NCI-H774 (cell line): ENCODE measurements at places on chromosomes 2 and 18.
A peak's percentile ranks its signal among the peaks of the same experiment; 100 is the strongest.

GRCh38 chr2:206562375-206562774 lies 79.9 kb upstream of the FAM237A start:
- DNase-seq, result no peak

- no peak for DNase-seq
Observed at GRCh38 chr2:99680946-99681345, 191.1 kb upstream of the REV1 start.

DNA sequence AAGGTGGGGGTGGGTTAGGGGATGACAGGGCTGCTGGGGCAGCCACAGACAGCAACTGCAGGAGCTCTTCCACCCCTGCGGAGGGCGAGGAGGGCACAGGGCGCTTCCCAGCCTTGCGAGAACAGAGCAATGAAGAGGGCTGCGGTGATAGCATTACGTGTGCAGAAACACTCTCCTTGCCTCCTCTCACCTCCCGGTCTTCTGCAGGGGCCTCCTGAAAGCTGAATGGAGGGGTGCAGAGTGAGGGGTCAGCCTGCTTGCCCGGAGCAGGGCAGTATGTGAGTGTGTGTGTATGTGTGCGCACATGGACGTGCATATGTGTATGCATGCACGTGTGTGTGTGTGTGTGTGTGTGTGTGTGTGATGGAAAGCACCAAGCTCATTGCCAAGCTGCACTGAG lies 29.5 kb upstream of the IL1R2 start:
- DNase-seq, result no peak

GRCh38 chr2:88693911-88694414 lies 2.5 kb downstream of the RPIA start:
- no peak for DNase-seq

GRCh38 chr2:127860130-127860529 lies 2.2 kb upstream of the POLR2D start:
- no peak for DNase-seq

DNA sequence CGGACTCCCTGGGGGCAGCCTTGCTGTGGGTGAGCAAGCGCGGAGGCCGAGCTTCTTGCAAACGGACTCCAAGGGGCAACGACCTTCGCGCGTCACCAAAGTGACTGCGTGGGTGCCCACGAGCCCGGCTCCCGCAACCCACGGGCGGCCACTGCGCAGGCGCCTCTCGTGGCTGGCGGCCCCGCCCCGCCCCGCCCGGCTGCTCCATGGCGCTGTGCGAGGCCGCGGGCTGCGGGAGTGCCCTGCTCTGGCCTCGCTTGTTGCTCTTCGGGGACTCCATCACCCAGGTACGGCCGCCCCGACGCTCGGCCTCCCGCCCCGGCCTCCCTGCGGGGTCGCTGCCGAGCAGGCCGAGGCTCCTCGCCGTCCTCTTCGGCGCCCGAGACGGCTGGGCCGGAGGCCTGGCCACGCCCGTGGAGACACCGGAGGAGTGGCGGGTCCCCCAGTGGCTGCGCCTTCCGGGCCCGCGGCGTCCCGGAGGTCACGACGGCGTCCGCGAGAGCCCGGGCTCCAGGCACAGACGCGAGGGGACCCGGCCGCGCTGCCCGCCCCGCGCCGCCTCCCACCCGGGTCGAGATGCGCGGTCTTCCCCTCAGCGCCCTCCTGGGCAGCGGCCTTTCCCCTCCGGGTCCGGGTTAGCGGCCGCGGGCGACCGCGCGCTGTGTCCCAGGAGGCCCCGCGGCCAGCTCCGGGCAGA lies at the start of gene IAH1:
Gene IAH1, plus strand, starts transcription at position 191 of the 697 bp plus-strand sequence. Its CDS starts 16 bp downstream, at position 207.
- DNase-seq, result peak; percentile 19

DNA sequence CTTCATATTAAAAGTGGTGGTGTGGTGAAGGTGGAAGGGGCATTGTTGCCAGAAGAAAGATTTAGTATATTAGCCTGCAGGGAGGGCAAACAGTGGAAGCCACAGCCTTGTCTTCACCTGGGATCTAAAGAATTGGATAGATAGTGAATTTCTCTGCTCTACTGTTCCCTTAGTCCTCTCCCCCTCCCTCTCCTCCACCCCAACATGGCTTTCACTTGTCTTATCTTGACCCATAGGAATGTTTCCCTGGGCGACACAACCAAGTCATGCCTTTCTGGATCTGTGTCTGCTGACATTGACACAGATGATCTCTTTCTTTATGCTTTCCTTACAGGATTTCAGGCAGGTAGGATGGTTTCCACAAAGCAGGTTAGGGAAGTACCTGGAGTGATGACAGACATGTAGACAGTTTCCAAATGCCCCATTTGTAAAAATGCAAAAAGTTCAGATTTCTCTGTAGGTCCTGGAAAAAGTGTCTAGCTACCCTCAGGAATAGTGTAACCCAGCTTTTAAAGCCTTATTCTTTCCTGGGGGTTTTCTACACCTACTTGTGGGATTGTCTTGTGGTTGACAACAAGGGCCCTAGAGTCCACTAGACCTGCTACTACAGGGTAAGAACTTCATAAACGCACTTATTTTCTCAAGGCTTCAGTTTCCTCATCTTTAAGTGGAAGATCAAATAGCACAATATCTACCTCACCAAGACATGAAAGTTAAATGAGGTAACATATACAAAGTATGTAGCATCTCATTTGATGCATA lies 184.2 kb upstream of the SP5 start:
- DNase-seq, result no peak

- no peak for DNase-seq
Observed at GRCh38 chr2:152466041-152466440, 131.1 kb downstream of the FMNL2 start.

- DNase-seq, result no peak
Observed at GRCh38 chr18:35979112-35979511, 6.6 kb downstream of the RMP24 start.

GRCh38 chr2:71895320-71896161 lies 252.1 kb downstream of the CYP26B1 start:
- DNase-seq, result no peak

GRCh38 chr2:239252801-239253200 lies 148.0 kb downstream of the HDAC4 start:
- DNase-seq, result no peak

DNA sequence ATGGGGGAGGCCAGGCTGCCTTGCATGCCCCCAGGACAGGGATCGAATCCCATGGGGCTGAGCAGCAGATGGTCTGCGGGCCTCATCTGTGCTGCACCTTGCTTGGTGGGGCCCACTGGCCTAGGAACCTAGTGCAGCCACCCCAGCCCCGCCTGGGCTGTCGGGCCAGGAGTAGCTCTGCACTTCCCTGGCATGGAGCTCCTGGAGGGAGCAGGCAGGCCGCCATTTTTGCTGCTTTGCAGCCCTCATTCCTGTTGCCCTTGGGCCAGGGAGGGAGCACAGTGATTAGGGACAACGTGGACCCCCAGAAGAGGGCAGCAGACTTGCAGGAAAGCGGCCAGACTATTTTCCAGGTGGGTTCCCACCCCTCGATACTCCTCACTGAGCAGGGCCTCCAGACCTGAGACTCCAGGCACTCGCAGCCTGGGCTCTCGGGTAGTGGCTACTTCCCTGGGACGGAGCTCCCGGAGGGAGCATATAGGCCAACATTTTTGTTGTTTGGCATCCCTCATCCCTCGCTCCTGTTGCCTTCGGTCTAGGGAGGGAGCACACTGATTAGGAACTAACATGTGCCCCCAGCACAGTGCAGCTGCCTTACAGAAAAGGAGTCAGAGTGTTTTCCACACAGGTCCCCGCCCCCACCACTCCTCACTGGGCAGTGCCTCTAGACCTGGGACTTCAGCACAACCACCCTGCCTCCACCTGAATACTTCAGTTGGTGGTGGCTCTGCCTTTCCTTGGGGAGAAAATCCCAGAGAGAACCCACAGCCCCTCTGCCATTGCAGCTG lies 99.5 kb downstream of the MAIP1 start:
- no peak for DNase-seq

- no peak for DNase-seq
Observed at GRCh38 chr2:116676776-116677175, 1137.7 kb upstream of the DDX18 start.

DNA sequence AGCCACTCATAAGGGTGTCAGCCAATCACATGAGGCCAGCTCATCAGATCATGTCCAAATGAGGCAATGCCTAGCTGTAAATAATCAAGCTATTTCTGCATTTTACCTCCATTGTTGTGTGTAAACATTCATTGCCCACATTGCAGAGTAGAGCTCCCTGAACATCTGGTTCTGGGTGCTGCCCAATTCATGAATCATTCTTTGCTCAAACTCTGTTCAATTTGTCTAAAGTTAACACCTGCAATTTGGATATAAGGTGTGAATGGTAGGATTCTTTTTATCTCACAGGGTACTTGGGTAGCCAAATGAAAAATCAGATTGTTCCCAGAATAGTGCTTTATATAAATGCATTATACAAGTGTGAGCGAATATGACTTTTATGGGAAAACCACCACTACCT lies 345.5 kb upstream of the NT5C1B start:
- DNase-seq, result no peak

DNA sequence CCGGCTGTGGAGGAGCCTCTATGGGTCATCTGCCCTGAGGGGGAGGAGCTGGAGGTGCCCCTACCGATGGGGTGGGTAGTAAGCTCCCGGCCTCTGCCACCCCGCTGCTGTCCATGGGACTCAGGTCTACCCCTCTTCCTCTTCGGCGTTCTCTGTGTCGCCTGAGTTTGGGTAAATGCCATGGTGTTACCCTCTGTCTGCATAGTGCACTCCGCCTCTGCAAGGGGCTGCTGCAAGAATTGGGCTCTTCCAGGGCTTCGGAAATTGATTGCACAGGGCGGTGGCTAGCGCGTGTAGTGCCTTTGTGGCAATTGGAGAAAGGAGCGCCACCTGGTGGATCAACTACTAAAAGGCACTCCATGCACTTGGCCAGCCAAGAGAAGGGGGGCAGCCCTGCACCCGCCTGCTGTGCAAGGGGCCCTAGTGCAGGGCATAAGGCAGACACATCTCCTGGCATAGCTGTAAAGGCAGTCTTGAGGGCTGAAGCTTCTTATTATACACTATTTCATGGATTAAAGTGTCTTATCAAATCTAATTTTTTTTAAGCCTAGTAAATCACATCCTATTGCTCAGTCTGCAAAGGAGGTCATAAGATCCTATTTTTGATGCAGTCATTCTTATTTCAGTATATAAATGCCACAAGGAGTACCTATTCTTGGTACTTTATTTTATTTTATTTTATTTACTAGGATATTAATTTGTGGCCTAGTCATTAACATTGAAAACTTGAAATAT lies 308.9 kb downstream of the PDE11A start:
- peak; percentile 32 for DNase-seq

- DNase-seq, result no peak
Observed at GRCh38 chr2:117963446-117963845, 50.4 kb downstream of the CCDC93 start.

- no peak for DNase-seq
Observed at GRCh38 chr2:27863146-27863545, 27.0 kb downstream of the RBKS start.

DNA sequence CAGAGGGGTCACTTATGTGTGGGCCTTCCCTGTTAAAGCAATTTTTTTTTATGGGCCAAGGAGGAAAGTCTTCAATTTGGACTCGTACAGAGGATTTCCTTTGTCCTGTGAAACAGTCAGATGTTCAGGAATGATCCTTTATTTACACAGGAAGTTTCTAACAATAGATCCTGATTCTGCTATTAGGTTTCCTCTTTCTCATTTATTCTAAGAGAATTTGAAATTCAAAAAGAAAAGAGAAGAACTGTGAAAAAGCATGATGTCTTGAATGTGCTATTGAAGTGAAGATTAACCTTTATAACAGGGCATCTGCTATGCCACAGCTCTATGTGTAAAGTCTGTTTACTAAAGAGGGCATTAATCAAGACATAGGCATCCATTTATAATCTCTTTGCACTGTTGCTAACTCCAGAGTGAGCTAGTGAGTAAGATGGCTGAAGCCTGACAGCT lies 105.3 kb upstream of the FAM98A start:
- DNase-seq, result no peak

GRCh38 chr2:88187927-88188326 lies 17.8 kb downstream of the THNSL2 start:
- DNase-seq, result no peak

- DNase-seq, result no peak
Observed at GRCh38 chr2:36871068-36871707, 95.1 kb downstream of the STRN start.

GRCh38 chr2:56510610-56511009 lies 326.8 kb downstream of the CCDC85A start:
- DNase-seq, result no peak

- DNase-seq, result peak; percentile 20
Observed at GRCh38 chr2:30622452-30622851, 175.4 kb downstream of the LCLAT1 start.

- DNase-seq, result no peak
Observed at GRCh38 chr2:240579771-240580614, 6.5 kb upstream of the CAPN10 start.

DNA sequence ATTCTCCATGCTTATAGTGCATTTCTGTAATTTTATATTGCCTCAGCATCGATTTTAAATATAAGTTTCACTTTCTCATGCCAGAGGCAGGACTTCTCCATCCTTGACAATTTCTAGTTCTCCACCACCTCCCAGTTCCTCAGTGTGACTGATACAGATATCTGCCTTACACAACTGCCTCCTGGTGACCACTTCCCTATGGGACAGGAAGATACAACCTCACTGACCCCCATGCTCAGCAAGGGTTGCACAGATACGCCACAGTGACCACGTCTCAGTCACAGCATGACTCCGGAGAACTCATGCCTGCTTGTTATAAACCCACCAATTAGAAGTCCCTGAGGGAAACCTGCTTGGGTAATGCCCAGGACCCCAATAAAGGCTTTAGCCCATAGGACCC lies 284.0 kb upstream of the MC4R start:
- DNase-seq, result no peak

DNA sequence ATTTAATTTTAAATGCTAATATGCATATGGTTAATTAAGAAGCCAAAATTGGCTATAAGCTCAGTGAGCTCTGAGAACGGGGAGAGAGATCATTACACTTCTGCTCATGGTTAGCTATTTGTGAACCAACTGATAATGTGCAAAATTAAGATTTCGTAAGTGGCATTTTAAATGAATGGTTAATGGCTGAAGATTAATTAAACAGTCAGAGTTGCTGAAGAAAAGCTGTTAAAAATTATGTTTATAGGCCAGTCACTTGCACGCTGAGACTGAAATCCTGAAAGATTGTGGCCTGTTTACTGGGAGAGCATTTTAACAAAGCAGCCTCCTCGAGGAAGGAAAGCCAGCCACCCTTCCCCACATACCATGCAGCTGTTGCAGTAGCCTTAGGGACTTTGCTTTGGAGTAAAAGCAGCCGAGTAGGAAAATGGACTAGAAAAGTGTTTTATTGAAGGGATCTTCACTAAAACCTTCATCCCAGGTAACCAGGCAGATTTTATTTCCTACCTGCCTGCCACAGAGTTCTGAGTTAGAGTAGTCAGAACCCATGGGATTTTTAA lies 218.8 kb upstream of the NRP2 start:
- DNase-seq, result no peak
